ENCODE measurements at places on chromosomes 5 and 9.
A peak's percentile ranks its signal among the peaks of the same experiment; 100 is the strongest.

GRCh38 chr9:108606401-108606800, 249.4 kb downstream of the ACTL7B start:
- no peaks in the 10 kb centered on the region for H3K36me3 ChIP-seq
- H3K4me1 ChIP-seq, result no peaks in the 10 kb centered on the region
- no peaks in the 10 kb centered on the region for H3K27me3 ChIP-seq

DNA sequence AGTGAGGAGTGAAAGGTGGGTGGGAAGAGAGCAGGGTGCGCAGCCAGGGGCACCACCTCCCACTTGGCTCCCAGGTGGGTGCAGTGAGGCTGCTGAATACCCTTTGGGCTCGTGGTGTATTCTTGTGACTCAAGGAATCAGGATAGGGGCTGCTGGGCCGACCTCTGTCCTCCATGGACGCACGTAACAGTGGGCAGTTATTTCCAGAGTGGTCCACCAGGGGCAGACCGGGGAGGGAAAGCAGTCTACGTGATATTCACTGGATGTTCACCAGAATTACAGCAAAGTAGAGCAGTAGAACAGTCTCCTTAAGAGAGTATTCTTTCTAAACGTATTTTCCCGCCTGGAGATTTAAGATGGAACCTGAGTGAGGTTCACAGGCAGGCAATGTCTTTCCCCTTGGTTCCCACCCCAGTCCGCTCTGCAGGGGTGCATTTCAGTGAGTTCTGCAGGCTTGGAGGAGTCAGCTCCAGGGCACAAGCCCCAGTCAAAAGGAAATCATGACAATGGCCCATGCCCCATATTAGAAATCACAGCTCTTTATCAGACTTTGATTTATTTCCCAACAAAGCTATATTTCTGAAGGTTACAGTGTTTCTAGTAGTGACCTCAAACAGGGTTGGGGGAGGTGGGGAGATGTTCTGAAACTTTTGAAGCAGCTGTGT, 88.7 kb downstream of the SYK start:
- no peak overlapping the region for H3K27ac ChIP-seq
- DNase-seq, result no peak
- no peaks in the 10 kb centered on the region for H3K36me3 ChIP-seq

DNA sequence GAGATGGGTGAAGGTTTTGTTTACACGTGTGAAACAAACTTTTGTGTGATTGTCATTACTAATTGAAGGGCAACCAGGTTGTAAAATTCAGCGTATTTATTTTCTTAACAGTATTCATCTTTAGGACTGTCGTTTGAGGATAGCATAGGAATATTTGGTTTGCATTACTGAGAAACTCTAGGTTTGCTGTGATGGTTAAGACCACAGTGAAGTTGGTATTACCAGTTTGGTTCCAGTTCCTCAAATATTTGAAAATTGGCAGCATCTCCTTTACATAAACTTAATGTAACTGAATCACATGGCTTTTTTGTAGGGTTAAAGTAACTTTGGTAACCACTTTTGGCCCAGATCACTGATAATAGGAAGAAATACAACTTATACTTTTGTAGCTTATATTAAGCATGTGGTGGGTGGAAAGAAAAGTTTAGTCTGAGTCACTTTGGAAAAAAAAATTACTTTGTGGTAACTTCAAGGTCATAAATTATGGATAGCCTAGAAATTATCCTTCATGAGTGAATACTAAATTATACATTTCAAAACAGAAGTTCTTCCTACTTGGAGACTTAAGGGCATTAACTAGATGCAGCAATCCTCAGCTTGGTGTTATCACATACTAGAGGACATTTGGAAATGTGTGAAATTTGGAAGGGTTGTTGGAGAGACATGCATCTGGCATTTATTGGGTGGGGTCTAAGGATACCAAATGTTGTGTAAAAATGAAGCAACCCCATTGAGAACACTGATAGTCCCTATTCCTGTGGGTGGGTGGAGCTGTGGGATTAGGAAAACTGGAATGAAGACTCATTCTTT, 33.9 kb downstream of the G3BP1 start:
- H3K4me3 ChIP-seq, result no peak overlapping the region
- no peak overlapping the region for H3K27ac ChIP-seq
- peaks cover 18% of the 10 kb centered on the region for H3K36me3 ChIP-seq

DNA sequence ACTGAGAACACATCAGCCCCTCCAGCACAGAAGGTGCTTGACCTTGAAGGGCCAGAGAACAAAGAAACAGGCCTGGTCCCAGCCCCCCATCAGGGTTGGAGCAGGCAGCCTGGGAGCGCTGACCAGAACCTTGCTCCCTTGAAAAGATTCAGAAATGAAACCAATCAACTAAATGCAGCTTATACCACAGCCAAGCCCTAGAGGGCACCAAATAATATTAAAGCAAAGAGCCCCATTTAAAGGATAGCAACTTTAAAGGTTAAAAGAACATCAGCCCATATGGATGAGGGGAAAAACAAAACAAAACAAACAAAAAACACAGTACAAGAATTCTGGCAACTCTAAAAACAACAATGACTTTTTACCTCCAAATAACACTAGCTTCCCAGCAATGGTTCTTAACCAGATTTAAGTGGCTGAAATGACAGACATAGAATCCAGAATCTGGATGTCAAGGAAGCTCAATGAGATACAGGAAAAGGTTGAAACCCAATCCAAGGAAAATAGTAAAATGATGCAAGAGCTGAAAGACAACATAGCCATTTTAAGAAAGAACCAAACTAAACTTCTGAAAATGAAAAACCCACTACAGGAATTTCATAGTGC, 471.9 kb downstream of the MTRR start:
- peaks cover 3% of the 10 kb centered on the region for H3K4me1 ChIP-seq
- no peak overlapping the region for H3K4me3 ChIP-seq
- H3K27ac ChIP-seq, result no peak overlapping the region
- no peaks in the 10 kb centered on the region for H3K27me3 ChIP-seq
- no peaks in the 10 kb centered on the region for H3K36me3 ChIP-seq
- DNase-seq, result no peak

DNA sequence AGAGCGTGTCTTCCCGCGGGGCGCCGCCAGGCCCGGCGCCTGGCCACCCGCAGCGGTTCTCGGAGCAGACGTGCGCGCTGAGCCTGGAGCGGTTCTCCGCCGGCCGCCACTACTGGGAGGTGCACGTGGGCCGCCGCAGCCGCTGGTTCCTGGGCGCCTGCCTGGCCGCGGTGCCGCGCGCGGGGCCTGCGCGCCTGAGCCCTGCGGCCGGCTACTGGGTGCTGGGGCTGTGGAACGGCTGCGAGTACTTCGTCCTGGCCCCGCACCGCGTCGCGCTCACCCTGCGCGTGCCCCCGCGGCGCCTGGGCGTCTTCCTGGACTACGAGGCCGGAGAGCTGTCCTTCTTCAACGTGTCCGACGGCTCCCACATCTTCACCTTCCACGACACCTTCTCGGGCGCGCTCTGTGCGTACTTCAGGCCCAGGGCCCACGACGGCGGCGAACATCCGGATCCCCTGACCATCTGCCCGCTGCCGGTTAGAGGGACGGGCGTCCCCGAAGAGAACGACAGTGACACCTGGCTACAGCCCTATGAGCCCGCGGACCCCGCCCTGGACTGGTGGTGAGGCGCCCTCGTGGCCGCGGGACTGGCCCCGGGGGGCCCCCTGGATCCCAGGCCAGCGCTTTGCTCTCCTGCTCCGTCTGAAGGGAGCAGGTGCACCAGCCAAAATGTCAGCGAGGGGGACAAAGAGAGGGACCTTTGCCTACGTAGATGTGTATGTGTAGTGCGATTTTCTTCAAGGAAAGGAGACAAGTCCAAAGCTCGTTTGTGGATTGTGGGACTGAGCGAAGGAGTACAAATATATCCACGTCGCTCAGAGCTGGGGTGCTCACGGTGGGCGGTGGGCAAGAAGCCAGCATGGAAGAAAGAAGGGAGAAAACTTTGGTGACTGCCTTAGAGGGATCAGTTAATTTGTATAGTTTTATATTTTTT, 19.5 kb downstream of the BTNL9 start:
- 0 out of 2 replicates have a peak, but pooled peaks cover 4% of the 10 kb centered on the region for H3K4me1 ChIP-seq
- DNase-seq, result no peak
- H3K4me3 ChIP-seq, result peak overlapping the region; percentile 30

DNA sequence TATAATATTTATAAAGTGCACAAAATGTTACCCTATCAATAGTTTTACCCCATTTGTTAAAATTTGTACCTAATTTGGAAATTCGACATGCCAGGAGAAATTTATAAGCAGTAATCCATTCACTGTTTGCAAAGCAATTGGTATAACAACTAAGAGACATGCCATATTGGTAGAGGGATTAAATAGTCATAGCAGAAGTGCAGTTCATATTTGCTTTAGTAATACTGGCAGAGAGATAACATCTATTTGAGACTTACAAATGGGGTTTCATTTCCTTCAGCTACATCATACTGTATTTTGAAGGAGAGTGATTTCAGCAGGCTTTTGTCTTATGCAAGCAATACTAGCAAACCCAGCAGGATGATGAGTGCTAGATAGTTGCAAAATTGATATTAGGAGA, 610.4 kb upstream of the CDH10 start:
- no peak overlapping the region for H3K4me3 ChIP-seq
- DNase-seq, result no peak
- no peaks in the 10 kb centered on the region for H3K4me1 ChIP-seq
- no peaks in the 10 kb centered on the region for H3K27me3 ChIP-seq
- H3K27ac ChIP-seq, result no peak overlapping the region
- no peaks in the 10 kb centered on the region for H3K36me3 ChIP-seq

- no peak for DNase-seq
- H3K4me3 ChIP-seq, result no peak overlapping the region
- H3K36me3 ChIP-seq, result no peaks in the 10 kb centered on the region
- no peak overlapping the region for H3K27ac ChIP-seq
- no peaks in the 10 kb centered on the region for H3K27me3 ChIP-seq
Observed at GRCh38 chr9:14403081-14403480, 89.1 kb upstream of the NFIB start.

GRCh38 chr5:42390115-42390514, 33.1 kb upstream of the GHR start:
- no peaks in the 10 kb centered on the region for H3K4me1 ChIP-seq
- no peaks in the 10 kb centered on the region for H3K36me3 ChIP-seq
- H3K27me3 ChIP-seq, result no peaks in the 10 kb centered on the region

DNA sequence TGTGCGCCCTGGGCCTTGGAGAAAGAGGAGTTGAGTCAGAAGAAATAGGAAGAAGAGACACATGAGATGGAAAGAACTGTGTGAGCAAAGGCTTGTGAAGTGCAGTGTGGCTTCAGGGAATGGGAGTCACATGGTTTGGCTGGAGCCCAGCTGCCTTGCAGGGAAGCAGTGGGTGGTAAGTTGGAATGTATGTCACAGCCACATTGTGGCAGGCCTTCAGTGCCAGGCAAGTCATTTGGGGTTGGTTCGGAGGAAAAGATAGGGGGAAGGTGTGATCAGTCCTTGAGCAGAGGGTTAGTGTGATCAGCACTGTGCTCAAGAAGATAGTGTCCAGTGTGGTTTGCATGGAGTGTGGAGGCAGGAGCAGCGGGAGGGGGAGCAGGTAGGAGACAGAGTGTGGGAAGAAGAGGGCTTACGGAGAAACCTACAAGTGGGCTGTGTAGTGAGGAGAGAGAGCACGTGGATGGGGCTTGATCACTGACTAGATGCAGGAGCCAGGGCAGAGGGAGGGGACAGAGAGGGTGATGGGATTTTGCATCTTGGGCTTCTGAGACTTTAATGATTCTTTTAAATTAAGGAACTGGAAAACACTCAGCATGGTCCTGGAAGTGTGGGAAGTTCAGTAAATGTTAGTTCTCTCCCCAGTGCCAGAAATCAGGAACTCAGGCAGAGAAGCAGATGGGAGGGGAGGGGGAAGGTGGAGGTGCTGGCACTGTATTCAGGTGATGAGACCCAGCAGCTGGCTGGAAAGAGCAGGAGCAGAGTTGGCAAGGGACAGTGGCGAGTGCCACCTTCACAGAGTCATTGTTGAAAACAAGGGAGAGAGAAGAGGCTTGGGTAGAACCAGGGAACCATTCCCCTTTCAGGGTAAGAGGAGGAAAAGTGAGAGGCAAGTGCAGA, 46.6 kb downstream of the ARHGAP26 start:
- no peak overlapping the region for H3K27ac ChIP-seq
- H3K4me1 ChIP-seq, result peaks cover 4% of the 10 kb centered on the region
- H3K27me3 ChIP-seq, result no peaks in the 10 kb centered on the region
- DNase-seq, result no peak

- H3K36me3 ChIP-seq, result no peaks in the 10 kb centered on the region
- no peak for DNase-seq
- H3K27ac ChIP-seq, result no peak overlapping the region
- H3K4me1 ChIP-seq, result no peaks in the 10 kb centered on the region
- H3K4me3 ChIP-seq, result no peak overlapping the region
- no peaks in the 10 kb centered on the region for H3K27me3 ChIP-seq
Observed at GRCh38 chr5:179381691-179382090, 36.4 kb upstream of the ADAMTS2 start.

GRCh38 chr5:56460681-56461191, 227.6 kb upstream of the ANKRD55 start:
- 0 out of 2 replicates have a peak, but pooled peaks cover 1% of the 10 kb centered on the region for H3K4me1 ChIP-seq
- H3K36me3 ChIP-seq, result no peaks in the 10 kb centered on the region
- no peak overlapping the region for H3K4me3 ChIP-seq

- no peak overlapping the region for H3K27ac ChIP-seq
- no peaks in the 10 kb centered on the region for H3K36me3 ChIP-seq
- peaks cover 2% of the 10 kb centered on the region for H3K4me1 ChIP-seq
- H3K4me3 ChIP-seq, result no peak overlapping the region
Observed at GRCh38 chr5:136028090-136028489, 698 bp upstream of the TGFBI start.
